ENCODE measurements at places on chromosomes 5 and 9.

DNA sequence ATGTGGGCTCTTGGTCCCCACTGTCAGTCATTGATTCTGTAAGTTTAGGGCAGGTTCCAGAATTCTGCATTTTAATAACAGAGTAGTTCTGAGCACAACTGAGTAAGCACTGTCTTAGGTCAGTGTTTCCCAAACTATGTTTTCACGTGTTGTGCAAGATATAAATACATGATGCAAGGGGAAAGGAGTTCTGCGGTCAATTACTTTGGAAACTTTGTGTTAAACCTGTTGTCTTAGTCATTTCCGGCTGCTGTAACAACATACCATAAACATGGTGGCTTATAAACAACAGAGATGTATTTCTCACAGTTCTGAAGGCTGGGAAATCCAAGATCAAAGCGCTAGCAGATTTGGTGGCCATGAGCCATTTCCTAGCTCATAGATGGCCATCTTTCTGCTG lies 69.8 kb downstream of the EQTN start:
- no peak for DNase-seq

DNA sequence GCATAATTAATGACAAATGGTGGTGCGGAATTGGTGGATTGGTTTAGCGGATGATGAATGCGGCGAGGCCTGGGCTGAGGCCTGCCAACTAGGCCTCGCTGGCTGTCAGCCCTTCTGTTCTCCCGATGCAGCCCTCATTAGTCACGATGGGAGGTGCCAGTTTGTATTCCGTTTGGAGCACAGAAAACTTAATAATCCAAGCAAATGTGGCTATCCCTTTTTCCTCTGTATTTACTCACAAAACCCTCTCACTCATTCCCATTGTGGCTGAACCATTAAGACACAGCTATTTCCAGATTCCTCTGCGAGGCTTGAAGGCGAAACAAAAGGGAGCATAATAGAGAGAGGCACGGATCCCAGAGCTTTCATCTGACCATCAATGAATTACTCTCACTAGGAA lies 114.3 kb downstream of the MVB12B start:
- DNase-seq: no peak

- no peak for DNase-seq
These were observed 81.6 kb upstream of the CKMT2 start for GRCh38 chr5:81151546-81151945.

DNA sequence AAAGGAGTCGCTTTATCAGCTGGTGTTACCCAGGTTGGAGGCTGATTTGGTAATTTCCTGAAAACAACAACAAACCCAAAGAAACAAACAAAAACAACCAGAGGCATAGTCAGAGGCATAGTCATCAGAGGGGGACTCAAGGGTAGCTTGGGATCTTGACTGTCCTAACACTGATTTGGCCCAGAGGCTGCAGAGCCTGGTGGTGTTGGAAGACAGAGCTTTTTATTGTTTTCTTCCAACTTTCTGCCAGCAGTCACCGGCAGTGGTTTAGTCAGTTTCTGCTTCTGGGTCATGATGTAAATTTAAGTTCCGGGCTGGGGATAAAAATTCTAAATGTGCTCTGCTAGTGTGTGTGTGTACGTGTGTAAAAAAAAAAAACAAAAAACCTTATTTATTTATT lies 23.5 kb upstream of the NKX2-5 start:
- no peak for DNase-seq

DNA sequence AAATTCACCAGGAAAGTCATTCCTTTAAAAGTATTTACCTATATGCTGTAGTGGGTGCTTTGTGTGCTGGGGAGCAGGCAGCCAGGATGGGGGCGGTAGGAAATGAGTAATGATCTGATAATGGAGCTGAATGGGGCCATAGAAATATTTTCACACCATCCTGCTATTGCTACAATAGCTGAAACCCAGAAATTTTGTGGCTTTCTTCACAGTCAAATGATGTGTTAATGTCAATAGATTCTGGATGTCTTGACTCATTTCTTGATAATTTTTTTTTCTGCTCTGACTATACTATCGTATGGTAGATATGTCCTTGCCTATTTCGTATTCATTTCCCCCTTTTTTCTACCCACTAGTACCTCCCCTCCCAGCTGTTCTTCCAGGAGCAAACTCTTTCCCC lies 59.5 kb downstream of the RORB start:
- no peak for DNase-seq

GRCh38 chr5:169450464-169450863 lies 133.1 kb upstream of the SPDL1 start:
- no peak for DNase-seq

- DNase-seq: no peak
These were observed 1110.6 kb downstream of the DTWD2 start for GRCh38 chr5:117877731-117878130.

DNA sequence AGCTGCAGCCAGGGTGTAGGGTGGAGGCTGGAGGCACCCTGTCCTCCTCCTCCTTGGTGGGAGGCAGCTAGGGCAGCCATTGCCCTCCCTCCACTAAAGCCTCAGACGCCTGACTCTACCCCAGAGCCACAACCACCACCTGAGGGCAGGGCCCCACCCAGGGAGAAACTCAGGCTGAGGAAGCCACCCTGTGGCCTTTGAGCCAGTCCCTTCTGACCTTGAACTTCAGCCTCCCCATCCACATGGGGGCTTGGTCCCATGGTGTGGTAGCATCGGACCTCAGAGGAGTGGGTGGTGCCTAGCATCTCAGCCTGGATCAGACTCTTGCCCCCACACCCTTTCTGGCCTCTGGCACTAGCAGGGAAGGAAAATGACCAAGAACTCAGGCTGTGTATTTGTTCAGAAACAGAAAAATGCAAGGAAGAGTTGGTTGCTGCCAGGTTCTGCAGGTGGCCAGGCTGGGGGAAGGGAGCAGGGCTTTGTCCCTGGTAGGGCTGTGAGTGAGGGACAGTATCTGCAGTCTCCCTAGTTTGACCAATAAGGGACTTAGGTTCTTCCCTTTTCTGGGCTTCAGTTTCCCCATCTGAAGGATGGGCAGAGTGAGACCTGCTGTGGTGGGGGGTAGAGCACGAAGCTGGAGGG lies 3.2 kb downstream of the DAB2IP start:
- no peak for DNase-seq

GRCh38 chr5:124521461-124522230 lies 224.8 kb downstream of the ZNF608 start:
- no peak for DNase-seq

DNA sequence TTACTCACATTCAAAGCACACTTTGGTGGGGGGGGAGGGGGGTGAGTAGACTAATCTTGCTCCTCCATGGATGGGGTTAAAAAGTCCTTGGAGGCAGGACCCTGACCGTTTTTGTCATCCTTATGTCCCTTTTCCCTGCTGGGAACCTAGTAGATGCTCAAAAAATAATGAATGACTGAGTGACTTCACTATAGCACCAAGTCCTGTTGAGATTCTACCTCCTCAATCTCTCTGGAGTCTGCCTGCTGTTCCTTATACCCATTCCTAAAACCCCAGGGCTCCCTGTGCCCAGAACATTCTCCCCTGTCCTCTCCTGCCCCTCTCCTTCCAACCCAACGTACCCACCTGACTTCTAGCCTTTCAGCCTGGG lies 2.3 kb upstream of the CSF2 start:
- no peak for DNase-seq

DNA sequence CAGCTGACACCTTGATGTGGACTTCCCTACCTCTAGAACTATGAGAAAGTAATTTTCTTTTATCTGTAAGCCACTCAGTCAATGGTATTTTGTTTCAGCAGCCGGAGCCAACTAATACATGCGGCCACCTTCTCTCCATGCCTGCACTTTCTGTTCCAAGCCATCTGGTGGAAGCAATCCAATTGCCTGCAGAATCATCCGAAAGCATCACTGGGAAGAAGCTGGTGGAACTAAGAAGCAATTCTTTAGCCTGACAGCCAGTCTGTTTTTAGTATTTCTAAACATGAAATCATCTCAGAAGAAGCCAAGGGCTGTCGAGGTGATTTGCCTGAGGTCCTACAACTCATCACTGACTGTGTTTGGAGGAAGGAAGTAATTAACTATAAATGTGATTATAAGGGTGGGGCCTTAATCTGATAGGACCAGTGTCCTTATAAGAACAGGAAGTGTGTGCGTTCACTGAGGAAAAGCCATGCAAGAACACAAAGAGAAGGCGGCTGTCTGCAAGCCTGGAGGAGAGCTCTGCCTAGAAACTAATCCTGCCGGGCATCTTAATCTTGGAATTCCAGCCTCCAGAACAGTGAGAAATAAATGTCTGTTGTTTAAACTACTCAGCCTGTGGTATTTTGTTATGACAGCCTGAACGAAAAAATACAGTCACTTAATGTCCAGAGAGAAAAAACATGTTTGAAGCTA lies 49.1 kb downstream of the NXNL2 start:
- DNase-seq: no peak

GRCh38 chr5:14793851-14794250 lies 77.7 kb downstream of the ANKH start:
- DNase-seq: no peak

GRCh38 chr9:98881836-98882568 lies 61.7 kb upstream of the COL15A1 start:
- no peak for DNase-seq

DNA sequence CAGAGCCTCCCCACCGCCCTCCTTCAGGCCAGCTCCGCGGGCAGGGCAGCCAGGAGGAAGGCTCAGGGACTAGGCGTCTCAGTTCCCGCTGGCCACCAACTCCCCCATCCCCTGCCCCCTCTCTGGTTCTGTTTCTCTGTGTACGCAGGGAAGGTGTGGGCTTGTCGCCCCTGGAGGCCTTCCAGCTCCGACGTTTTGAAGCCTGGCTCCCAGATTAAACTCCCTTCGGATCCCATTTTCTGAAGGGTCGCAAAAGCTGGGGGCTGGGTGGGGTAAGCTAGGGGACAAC lies 346 bp downstream of the ATOX1 start:
- DNase-seq: no peak

GRCh38 chr5:96572864-96573512 lies 89.2 kb upstream of the CAST start:
- no peak for DNase-seq

- DNase-seq: no peak
These were observed 10.6 kb upstream of the EXOC3 start for GRCh38 chr5:432201-432927.

DNA sequence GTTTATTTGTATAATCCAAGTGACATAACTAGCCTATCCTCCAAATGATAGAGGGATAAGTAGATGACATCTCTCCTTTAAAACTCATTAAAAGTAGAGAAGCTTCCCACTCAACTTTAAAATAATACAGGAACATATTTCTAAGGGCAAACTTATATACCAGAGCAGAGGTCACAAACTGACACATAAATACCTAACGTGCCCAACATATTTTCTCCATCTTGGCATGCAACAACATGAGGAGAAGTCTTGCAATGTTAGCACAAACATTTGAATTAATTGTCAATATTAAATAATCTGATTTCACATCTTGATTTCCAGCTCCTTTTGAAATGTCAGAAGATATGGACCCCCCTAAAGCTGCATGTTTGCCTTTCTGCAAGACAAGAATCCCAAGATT lies 335.0 kb downstream of the DEPDC1B start:
- no peak for DNase-seq

- DNase-seq: peak; percentile 80
These were observed 216.8 kb upstream of the PIK3R1 start for GRCh38 chr5:67998709-67999261.

GRCh38 chr5:6717687-6718086 lies 4.5 kb downstream of the TENT4A start:
- no peak for DNase-seq

DNA sequence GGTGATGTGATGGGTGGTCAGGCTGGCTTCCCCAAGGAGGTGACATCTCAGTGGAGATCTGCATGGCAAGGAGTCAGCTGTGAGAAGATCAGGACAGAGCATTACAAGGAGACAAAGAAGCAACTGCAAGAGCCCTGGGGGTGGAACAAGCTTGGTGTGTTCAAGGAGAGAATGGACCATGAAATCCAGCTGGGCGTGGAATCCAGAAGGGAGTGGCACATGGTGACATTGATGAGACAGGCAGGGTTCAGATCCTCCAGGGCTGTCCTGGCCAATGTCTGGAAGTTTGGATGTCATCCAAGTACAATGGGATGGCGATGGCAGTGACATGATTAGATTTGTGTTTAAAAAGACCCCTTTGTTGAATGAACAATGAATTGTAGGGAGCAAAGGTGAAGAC lies 175.6 kb downstream of the MACROH2A1 start:
- DNase-seq: no peak

- no peak for DNase-seq
These were observed 944 bp downstream of the IFNA21 start for GRCh38 chr9:21165516-21165915.

GRCh38 chr9:6909181-6909580 lies 151.4 kb downstream of the KDM4C start:
- DNase-seq: no peak

DNA sequence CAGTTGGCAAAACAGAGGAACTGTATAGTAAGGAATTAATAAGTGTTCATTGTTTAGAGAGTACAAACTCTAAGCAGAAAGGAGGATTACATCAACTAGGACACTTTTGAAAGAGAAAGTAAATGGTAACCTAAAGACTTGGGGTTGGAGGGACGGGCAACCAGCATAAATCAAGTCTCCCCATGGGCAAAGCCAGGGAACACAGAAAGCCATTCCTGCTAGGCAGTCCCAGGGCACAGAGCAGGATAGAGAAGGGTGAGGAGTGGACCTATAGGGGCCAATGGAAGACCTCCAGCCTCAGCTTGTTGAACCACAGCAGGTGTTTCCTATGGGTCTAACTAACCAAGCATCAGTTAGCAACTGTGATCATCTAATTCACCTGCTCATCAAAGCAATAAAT lies 9.2 kb upstream of the ERAP1 start:
- no peak for DNase-seq

GRCh38 chr5:110865400-110866094 lies 126.7 kb downstream of the SLC25A46 start:
- DNase-seq: no peak

DNA sequence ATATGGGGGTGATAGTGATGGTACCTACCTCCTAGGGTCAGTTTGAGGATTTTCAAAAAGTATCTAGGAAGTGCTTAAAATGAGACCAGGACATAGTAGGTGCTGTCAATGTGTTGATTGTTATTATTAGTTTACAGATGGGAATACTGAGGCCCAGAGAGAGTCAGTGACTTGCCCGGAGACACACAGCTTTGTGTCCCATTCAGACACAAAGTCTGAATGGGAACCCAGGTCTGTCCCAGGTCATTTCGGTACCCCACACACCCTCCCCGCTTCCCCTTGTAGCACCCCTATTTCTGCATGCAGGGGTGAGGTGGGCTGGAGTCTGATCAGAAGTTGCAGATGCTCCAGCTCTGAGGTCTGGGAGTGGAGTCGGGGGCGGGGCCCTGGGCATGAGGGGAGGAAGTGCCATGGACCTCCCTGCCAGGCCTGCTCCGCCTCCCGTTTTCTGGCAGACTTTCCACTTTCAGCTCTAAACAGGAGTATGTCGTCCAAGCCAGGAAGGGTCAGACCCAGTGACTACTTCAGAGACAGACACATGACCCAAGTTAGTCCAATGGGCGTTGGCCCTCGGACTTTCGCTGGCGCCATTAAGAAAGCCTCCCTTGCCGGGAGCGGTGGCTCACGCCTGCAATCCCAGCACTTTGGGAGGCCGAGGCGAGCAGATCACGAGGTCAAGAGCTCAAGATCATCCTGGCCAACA lies 3.2 kb upstream of the DBN1 start:
- no peak for DNase-seq

Data from CD4-positive, alpha-beta T cell (primary cell).